Myometrial cell (primary cell): ENCODE measurements at places on chromosomes 4 and X. TPM values are rescaled to one million over a fixed set of nuclear protein-coding genes. Genes with fewer than 3 reads are reported as not detected.

The DCAF8L2 gene
- not detected in 2 replicates for total RNA-seq

The RELL1 gene
- total RNA-seq: 44.0 and 46.4 TPM in 2 replicates

The AKAP14 gene
- total RNA-seq: not detected in 2 replicates

The CENPC gene
- 4.9 and 6.2 TPM in 2 replicates for total RNA-seq

The PRRG1 gene
- total RNA-seq: 10.7 and 11.3 TPM in 2 replicates

The FAM149A gene
- 0.86 and 3.7 TPM in 2 replicates for total RNA-seq

The MAGEA8 gene
- not detected in 2 replicates for total RNA-seq

The HSFX2 gene
- total RNA-seq: not detected in 2 replicates

The XAGE1A gene
- not detected in 2 replicates for total RNA-seq

The ASMT gene
- not detected in 2 replicates for total RNA-seq

The IGSF1 gene
- not detected in 2 replicates for total RNA-seq

The PHKA2 gene
- total RNA-seq: 12.4 and 21.6 TPM in 2 replicates

The DDX53 gene
- not detected in 2 replicates for total RNA-seq

The DIAPH2 gene
- 9.5 and 12.4 TPM in 2 replicates for total RNA-seq
